Astrocyte of the hippocampus (primary cell): ENCODE measurements at places on chromosomes 3 and 15.

DNA sequence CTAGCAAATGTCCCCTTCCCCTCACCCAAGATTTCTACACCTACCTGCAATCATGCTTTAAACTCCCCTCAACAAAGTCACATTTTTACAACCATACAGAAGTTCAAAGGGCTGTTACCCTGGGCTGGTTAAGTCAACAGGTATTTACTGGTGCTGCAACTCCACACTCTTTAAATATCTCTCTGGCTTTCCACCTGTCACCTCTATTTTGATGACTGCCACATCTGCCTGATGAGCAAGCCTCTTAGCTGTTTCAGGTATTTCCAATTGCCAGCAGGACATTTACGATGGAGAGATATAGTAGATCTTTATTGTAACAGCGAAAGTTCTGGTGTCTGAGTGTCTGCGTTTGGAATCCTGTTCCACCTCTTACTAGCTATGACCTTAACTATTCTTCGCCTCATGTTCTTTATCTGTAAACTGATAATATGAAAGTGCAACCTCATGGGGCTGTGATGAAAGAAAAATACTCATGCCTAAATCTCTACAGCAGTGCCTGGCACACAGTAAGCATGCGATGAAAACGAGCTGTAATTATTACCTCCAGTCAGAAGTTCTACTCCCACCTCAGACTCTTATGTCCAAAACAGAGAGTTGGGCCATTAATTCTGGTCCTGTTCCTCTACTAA lies 44.2 kb upstream of the TPM1 start:
- no peak for DNase-seq

DNA sequence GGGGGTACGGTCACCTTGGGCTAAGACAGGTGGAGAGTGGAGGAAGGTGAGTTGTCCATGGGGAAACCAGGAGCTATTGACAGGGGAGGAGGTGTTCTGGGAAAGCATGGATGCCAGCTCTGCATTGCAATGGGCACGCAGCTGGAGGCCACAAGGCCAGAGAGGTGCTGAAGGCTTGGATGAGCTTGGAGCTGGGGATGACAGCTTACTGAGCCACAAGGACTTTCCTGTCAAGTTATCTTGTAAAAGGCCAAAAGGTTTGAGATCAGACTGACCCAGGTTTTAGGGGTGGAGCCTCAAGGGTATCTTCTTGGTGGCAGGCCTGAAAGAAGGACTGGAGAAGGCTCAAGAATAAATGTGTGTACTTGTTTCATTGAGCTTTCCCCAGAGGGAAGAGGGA lies 115.2 kb downstream of the ASB7 start:
- no peak for DNase-seq

DNA sequence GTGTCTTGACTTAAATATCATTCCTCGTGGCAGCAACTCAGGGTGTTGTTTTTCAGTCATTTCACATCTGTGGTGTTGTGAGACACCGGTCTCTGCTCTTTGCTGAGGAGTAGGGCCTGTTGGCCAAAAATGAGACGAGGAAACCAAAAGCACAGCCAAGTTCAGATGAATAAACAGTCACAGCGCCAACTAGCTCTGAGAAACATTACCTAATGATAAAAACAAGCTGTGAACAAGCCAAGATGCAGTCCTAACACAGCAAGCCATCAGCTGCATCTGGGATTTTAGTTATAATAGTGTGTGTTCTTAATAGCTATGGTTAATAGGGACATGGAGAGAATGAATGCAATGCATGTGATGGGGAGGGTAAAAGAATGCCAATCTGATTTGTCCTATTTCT lies 843.4 kb upstream of the DPPA4 start:
- peak; percentile 64 for DNase-seq

DNA sequence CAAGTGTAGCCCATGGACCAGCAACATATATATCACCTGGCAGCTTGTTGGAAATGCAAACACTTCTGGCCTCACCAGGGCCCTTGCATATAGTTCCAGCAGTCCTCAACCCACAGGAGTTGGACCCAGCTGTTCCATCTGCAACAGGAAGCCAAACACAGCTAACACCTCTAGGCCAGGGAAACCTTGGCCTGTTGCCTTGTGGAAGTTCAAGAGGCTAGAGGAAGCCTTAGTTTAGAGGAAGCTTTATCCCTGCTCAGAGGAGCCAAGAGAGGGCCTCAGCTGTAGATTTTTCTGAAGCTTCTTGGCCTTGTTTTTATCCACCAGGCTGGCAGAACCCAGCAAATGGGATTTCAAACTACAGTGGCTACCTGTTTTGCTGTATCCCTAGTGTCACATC lies 11.4 kb downstream of the FHIT start:
- DNase-seq, result no peak

DNA sequence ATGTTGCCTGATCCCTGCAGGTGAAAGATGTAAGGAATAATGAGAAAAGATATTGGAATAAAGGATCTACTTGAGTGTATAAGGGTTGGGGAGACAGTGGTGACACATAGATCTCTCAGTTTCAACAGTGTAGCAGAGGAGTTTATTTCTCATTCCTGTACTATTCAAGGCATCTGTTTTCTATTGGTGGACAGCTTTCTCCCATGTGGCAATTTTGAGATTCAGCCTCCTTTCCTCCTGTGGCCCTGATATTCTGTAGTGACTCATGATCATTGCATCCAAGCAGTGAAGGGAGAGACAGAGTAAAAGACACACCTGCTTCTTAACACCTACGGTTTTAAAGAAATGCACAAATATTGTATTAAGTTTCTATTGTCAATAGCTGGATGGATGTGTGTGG lies 327.6 kb downstream of the GRM7 start:
- DNase-seq, result peak; percentile 23

DNA sequence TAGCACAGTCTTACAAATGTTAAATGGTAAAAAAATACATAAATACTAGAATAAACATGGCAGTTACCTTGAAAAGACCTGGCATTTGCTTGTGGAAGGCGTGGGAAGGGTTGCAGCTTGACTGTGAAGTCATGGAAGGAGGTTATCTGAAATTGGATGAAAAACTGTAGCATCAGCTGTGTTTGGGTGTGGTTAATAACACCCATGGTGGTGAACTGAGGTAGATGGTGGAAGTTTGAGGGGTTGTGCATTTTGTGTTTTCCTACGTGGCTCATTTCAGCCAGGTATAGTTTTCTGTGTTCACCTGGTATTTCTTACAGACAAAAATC lies 46.5 kb downstream of the PSMD6 start:
- DNase-seq, result no peak

DNA sequence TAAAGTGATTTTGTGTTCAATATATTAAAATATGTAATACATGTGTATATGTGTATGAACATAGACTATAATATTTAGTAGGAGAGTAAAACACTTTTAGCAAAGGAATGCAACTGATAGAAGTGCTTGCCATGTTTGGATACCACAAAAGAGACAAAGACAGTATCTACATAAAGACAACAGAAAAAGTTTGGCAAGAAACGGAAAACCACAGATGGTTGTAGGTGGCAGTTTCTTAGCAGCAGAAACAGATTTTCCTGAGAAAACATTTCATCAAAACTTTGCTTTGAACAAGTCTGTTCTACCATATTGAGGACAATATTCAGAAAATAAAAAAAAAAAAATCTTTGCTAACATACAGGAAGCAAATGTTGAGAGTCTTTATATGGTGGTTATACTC lies 1560.4 kb upstream of the GBE1 start:
- DNase-seq, result peak; percentile 25
